ENCODE measurements at places on chromosomes 13 and 19. TPM values are rescaled to one million over a fixed set of nuclear protein-coding genes. Genes with fewer than 3 reads are reported as not detected.
A peak's percentile ranks its signal among the peaks of the same experiment; 100 is the strongest.

DNA sequence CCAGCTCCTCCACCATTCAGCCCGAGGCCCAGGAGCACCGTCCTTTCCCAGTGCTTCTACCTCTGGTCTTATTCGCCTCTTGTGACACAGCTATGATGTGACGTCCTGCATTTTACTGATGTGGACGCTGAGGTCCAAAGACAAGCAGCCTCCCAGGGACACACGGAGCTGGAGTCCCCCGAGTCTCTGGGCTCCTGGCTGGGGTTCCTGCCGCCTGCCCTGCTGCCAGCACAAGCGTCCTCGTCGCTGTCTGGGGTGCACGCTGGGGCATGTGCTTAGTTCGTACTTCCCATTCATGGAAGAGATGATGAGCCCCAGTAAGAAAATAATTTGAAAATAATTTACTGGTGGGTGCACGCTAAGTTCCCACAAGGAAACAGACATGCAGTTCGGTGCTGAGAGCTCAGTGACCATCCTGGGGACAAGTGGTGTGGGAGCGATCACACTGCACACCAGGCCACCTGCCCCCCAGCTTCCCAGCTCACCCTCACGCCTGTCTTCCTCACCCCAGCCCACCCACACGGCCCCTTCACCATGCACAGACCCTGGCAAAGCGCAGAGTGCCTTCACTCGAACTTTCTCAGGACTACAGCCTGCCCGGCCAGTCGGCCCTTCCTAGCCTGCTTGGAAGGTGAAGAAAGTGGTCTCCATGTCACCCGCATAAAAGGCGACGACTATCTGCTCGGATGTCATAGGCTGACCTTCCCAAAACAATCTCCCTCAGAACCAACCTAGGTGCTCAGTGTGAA, 14.2 kb upstream of the CFAP97D2 start:
- peak; percentile 47 for DNase-seq

The SPRED3 gene
- total RNA-seq, result 1.8 TPM

The PDX1 gene
- total RNA-seq, result not detected

DNA sequence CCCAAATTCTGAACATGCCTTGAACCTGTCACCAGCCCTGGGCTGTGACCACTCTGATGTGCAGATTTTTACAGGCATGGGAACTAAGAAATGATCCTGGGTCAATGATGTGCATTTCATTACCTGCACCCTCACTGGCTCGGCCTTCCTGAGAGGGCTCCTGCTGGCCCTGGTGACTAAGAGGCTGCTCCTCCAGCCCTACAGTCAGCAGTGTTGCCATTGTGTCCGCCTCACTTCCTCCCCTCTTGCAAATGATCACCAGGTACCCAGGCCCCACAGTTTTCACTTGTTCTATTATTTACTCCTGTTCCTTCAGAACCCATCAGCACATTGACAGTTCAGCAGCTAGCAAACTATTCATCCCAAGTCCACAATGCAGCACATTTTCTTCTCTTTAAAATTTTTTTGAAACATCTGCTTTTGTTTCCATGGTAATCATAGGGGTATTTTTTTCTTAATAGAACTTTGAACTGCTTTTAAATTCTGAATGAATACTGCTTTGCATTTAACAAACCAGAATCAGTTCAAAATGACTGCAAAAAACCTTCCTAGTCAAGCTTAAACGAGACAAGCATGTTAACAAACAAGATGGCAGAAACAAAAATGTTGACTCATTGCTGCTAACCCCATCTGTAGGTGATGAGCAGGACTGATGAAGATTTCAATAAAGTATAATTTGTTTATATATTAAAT, 29.3 kb downstream of the STARD13 start:
- DNase-seq, result no peak

The ZNF490 gene
- total RNA-seq, result 8.7 TPM

- DNase-seq, result no peak
Observed at GRCh38 chr19:1089126-1089771, 5.9 kb downstream of the POLR2E start.

GRCh38 chr19:57282011-57282643, 1.8 kb downstream of the ZNF460 start:
- DNase-seq, result peak; percentile 26

DNA sequence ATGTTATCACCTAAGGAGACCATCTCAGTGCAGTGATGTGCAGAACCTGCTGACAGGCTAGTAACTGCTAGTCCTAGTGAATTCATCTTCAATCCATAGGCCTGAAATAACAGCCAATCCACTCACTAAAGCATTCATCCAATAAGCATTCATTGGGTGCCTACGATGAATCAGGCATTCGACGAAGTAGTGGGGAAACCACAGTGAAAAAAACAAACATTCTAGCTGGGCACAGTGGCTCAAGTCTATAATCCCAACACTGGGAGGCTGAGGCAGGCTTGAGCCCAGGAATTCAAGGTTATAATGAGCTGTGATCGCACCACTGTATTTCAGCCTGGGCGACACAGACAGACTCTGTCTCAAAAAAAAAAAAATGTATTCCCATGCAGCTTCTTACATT, 135.6 kb downstream of the RNF17 start:
- no peak for DNase-seq

- DNase-seq, result no peak
Observed at GRCh38 chr19:40444825-40445312, 734 bp upstream of the SERTAD3 start.

DNA sequence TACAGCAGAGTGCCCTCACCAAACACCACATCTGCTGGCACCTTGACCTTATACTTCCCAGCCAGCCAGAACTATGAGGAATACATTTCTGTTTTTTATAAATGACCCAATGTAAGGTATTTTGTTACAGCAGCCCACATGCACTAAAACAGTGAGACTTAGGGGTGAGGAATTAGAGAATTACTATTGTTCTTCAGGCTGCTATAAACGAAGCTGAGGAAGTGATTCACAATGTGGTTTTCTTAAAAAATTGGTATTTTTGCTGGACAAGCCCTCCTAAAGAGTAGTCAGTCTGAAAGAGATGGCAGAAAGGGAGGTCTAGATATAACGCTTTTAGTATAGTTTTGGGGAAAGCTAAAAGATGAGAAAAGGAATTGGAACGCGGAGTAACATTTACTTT, 101.0 kb downstream of the SLITRK6 start:
- no peak for DNase-seq

DNA sequence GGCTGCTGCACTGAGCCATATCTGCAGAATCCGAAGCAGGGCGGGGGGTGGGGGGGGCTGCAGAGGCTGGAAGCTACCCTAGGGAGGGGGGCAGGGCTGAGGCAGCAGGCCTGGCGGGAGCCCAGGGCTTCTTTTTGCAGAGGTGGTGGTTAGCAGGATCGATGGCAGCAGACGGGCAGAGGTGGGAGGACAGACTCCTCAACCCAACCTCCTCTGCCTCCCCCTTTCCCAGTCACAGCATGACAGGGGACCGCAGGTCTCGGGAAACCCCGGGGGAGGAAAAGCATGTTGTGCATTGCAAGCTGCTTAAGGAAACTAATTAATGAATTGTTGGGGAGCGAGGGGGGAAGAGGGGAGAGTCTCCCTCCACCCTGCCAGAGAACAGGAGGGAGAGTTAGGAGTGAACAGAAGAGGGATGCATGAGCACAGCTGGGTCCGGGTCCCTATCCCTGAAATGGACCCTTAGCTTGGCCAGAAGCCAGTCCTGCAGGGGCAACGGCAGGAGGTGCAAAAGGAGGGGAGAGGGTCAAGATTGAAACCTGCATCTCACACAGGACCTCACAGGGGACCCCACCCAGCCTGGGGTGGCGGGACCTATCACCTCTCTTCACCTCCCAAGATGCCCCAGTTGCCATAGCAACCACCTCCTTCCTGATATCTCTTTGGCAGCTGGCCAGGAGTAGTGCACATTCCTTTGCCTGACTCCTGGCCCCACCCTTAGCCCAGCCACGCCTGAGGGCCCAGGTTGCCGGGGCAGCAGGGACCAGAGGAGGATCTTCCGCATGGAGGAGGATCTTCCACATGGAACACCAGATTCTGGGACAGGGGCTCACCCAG, 1.8 kb downstream of the FXYD7 start:
- DNase-seq, result peak; percentile 73
